Posterior vena cava (tissue), 2 donors: ENCODE measurements at places on chromosomes 6 and 20. TPM values are rescaled to one million over a fixed set of nuclear protein-coding genes. Genes with fewer than 3 reads are reported as not detected.

CDH4 gene
- total RNA-seq = 0.19 TPM

SLC22A23 gene
- total RNA-seq = 5.2 TPM

DNA sequence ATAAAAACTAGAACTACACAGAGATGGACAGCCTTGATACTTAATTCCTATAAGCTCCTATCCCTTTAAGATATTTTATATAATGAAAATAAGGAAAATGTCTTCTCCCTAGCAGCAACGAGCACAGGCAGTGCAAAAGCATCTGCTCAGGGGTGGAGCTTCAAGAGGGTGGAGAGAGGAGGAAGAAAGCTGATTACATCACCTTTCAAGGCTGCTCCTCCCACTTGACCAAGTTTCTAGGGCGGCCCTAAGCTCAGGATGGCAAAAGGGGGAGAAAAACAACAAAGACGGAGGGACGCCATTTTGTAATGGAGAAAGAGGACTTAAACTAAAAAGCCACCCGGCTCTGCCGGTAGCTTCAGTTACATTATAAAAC, 2.2 kb downstream of the PPP1R10 start:
- DNase-seq = peak; percentile 88

- DNase-seq = no peak
Observed at GRCh38 chr6:133787859-133788505, 100.9 kb upstream of the TCF21 start.

DNA sequence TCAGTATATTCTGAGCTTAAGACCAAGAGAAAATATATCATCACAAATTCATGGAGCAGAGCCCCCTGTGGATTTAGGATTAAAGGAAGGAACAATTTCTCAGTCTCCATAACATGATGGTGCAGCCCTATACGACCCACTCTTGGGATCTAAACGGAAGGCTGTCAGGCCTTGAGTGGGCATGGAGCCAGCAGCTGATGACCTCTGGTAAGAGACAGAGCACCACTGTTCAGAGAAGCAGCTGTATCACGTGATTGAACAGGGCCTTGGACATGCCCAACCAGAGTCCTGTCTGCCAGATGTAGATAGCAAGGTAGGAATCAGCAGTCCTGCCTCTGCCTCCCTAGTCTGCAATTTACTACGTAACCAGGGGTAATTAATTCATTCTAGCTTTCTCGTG, 259.4 kb upstream of the POU3F2 start:
- no peak for DNase-seq

- peak; percentile 73 for DNase-seq
Observed at GRCh38 chr6:157236040-157236725, 87.1 kb downstream of the TMEM242 start.

- no peak for DNase-seq
Observed at GRCh38 chr6:137150072-137150471, 23.4 kb downstream of the IL22RA2 start.

GRCh38 chr6:143963158-143963919, 44.7 kb downstream of the PLAGL1 start:
- DNase-seq = no peak

- DNase-seq = no peak
Observed at GRCh38 chr6:139381216-139381865, 6.9 kb upstream of the CITED2 start.

- no peak for DNase-seq
Observed at GRCh38 chr6:145086197-145086596, 649.1 kb downstream of the EPM2A start.

GRCh38 chr20:4088766-4089165, 73.4 kb upstream of the RNF24 start:
- no peak for DNase-seq

- DNase-seq = no peak
Observed at GRCh38 chr6:146408583-146408982, 135.1 kb upstream of the RAB32 start.
